ENCODE measurements at places on chromosomes 2 and 18.

- no peak for DNase-seq
These were observed 219.2 kb downstream of the IRS1 start for GRCh38 chr2:226580403-226580802.

- DNase-seq, result no peak
These were observed 92.6 kb upstream of the KCNE4 start for GRCh38 chr2:222959358-222959757.

- no peak for DNase-seq
These were observed 31.9 kb downstream of the SLC66A3 start for GRCh38 chr2:11187083-11187619.

DNA sequence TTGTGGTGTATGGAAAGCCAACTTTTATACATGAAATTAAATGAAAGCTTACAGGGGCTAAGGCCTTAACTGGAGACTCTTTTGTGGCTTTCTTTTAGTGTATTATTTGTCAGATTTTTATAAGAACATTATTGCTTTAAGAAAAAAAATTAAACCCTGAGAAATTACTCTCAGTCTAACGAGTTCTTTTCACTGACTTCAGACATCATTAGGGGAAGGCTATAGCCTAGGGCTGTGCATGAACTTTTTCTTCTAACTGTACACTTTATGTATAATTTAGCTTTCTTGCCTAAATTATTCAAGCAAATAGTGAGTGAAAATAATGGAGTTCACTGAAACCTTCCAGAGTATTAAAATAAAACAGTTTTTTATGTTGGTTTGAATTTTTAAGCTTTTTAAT lies 151.1 kb upstream of the MEIS1 start:
- no peak for DNase-seq

GRCh38 chr18:49846718-49847470 lies 33.6 kb upstream of the ACAA2 start:
- no peak for DNase-seq

DNA sequence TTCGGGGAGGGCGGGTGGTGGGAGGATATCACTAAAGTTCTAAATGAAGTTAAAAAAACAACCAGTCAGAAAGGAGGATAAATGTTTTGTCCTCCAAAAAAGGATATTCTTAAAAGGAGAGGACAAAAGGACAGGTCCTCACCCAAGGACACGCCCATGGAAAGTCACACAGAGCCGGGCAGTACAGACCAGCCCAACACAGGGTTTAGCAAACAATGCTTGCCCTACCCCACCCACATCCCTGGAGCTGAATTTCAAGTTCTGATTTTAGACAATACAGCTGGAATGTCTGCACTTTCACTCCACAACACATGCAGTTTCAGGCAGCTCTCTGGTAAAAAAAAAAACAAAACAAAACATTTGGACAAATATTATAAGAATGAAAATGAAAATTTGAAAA lies 67.9 kb downstream of the SLC9A4 start:
- no peak for DNase-seq

DNA sequence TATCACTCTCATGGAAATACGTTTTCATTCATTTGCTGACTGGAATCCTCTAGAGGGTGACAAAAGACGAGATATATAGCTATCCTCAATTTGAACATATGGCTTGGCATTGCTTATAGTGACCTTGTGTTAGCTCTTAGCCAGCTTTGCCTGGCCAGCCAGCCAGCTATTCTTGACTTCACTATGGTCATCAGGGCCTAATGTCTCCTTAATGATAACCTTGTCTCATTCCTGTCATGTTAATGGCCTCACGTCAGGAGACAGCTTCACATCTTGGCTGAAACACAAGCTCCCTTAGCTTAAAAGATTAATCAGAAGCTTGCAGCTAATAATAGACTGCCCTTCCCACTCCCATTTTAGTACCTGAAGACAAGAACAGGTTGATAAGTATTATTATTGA lies 1517.5 kb upstream of the PIK3C3 start:
- DNase-seq, result no peak

DNA sequence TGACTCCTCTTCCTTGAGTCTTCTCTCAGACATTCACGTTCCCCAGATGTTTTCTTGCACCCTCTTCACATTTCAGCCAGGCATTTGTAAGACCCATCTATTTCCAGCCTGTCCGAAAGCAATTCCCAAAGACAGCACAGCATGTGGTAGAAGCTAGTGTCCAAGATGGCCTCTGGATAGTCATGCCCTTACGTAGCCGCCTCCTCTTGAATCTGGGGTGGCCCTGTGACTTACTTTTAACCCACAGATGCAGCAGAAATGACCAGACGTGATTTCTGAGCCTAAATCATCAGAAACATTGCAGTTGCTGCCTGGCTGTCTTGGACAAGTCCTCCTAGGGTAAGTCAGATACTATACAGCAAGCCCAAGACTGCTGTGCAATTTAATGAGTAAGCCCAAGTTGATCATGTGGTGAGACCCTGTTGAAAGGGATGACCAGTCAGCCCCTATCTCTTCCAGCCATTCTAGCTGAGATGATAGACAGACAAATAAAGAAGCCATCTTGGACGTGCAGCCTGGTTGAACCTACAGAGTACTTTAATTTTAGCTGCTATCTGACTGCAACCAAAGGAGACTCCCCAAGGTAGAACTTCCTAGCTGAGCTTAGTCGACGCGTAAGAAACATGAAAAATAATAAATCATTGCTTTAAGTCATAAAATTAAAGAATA lies 12.3 kb downstream of the ARL5A start:
- DNase-seq, result no peak

DNA sequence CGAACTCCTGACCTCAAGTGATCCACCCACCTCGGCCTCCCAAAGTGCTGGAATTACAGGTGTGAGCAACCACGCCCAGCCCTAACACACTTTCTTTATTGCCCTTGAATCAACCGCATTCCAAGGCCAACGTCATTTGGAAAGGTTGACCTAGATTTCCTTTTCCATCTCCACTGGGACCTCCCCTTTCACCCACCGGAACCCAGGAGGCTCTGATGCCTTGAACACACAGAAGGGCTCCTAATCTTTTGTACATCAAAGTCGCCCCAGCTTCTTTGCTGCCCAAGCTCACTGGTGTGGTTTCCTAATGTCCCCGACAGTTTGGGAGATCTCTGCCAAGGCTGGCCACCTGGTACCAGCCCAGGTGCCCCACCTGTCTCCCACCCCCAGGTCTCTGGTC lies 46.2 kb upstream of the CAB39 start:
- DNase-seq, result no peak

DNA sequence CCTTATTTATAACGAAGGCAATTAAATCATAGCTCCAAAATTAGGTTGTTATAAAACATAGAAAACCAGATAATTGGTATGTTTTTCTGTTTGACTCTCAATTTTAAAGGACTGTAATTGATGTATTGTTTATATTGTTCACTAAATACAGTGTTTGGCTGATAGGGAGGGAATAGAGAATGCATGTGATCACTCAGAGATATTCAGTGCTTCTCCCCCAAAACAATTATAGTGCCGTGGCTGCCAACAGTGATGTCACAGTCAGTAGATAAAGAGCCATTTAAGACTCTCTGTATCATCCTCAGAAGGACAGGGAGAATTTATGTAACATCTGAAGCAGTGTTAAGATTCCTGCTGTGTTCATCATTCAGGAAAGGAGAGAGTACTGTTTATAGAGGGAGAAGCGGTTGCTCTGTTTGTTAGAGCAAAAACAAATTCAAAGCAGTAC lies 69.6 kb downstream of the PHLPP1 start:
- DNase-seq, result no peak

GRCh38 chr2:50126845-50127244 lies 905.1 kb downstream of the NRXN1 start:
- DNase-seq, result no peak

DNA sequence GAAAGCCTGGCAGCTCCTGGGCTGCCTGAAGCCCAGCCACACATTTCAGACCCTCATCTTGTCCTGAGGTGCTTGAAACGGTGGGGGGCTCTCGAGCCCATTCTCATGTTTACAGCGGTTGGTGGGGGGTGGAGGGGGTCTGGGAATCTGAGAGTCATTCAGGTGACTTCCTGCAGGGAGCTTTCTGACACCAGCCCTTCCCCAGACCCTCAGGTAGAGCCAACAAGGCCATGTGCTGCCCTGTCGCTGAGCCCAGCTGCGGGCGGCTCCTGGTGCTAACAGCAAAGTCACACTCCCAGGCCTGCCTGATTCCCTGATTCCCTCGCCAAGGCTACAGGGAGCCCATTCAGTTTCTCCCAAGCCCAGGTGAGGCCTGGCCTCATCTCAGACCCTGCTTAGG lies 324.9 kb upstream of the MEX3C start:
- DNase-seq, result no peak
